Activated T-cell treated with anti-CD3 and anti-CD28 coated beads, Interleukin-2, amount 50 U/mL, for 1 hour (primary cell): ENCODE measurements at places on chromosomes 1 and 21.

DNA sequence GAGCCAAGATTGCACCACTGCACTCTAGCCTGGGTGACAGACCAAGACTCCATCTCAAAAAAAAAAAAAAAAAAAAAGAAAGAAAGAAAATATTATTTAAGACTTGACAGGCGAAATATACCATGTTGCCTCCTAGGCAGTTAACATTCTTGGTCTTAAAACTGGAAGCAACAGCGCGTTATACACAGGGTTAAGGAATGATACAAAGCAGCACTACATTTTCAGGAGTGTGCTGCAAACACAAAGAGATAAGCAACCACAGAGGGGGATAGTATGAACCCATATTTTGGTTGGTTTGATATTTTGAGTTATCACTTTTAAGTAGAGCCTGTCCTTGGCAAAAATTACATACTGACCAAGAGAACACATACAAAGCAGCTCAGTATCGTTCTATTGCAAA is 25.1 kb downstream of the USP24 start:
- no peak for DNase-seq

GRCh38 chr1:64811131-64811530 is 66.3 kb downstream of the RAVER2 start:
- DNase-seq: no peak

DNA sequence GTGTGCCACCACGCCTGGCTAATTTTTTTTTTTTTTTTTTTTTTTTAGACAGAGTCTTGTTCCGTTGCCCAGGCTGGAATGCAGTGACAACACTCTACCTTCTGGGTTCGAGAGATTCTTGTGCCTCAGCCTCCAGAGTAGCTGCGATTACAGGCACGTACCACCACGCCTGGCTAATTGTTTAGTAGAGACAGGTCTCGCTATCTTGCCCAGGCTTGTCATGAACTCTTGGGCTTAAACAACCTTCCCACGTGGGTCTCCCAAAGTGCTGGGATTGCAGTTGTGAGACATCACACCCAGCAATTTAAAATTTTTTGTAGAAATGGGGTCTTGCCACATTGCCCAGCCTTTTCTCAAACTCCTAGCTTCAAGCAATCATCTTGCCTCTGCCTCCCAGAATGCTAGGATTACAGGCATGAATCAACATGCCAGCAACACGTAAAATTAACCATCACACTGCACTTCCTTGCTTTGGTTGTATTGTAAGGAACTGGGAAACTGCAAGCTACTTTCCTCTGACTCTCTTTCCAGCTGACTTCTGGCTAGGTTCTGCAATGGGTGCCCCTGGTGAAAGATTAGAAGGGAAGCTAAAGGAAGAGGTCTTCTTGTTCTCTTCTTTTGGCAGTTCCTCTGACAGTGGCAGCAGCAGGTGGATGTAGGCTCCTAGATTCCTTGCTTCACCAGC is 13.9 kb upstream of the IL6R start:
- DNase-seq: no peak

- no peak for DNase-seq
Observed at GRCh38 chr1:233598891-233599541, 14.9 kb upstream of the KCNK1 start.

GRCh38 chr1:232386721-232387510 is 243.0 kb downstream of the SIPA1L2 start:
- DNase-seq: no peak

- no peak for DNase-seq
Observed at GRCh38 chr1:68201546-68202238, 30.6 kb downstream of the WLS start.

GRCh38 chr1:27153549-27153886 is 1.4 kb downstream of the SLC9A1 start:
- no peak for DNase-seq

DNA sequence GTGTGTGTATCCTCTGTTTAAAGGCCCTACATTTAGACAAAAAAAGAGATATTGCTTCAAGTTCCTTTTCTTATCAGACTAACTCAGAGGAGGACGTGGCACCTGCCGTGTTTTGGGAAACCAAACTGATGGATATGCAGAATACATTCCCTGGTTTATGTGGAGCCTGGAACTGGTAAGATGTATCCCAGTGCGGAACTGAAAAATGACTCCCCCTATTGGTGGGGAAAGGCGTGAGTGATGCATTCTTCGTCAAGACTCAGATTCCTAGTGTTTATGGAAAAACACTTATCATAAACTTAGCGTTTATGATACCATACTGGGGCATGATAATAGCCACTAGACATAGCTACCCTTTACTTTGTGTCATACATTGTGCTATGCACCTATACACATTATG is 154.2 kb downstream of the ZNF326 start:
- DNase-seq: no peak

DNA sequence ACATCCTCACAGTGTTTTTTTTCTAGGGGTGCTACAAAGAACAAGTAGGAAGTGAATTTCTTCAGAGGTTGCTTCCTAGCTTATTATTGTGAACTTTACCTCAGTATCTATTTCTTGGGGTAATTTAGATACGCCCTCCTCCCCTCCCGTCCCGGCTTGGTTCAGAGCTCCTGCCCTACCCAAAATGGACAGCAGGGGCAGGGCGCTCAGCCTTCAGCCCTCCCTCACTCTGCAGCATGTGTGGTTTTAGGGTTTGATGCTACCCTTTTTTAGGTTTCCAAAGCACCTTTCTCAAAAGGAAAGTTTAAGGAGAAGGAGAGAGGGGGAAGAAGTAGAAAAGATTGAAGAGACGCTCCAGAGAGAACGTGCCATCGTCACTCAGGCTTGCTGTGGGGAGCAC is 16.9 kb upstream of the POGK start:
- DNase-seq: no peak

- DNase-seq: no peak
Observed at GRCh38 chr1:98402860-98403259, 258.7 kb upstream of the SNX7 start.

DNA sequence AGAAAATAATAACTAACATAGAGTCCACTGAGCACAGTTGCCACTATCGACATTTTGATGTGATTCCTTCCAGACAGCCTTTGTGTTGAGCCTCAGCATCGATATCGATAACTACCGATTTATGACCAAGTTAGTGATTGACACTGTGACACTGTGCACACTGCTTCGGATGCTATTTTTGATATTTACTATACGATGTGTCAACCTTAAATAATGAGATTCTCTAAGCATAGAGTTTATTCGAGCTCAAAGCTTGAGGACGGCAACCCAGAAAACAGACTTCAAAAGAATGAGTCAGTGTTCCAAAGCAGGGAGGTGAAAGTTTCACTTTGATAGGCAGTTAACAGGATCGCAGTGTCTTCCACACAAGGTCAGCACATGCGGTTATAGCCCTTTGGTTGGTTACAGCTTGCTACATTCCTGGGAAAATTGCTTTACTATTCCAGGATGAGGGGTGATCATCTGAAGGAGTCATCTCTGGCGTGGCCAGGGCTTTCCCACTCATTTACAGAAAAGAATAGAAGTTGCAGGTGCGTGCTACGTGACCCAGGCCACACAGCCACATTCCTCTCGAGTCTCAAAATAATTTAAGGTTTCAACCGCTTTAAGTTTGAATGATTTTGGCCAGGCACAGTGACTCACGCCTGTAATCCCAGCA is 53.6 kb upstream of the EFHD2 start:
- DNase-seq: no peak

DNA sequence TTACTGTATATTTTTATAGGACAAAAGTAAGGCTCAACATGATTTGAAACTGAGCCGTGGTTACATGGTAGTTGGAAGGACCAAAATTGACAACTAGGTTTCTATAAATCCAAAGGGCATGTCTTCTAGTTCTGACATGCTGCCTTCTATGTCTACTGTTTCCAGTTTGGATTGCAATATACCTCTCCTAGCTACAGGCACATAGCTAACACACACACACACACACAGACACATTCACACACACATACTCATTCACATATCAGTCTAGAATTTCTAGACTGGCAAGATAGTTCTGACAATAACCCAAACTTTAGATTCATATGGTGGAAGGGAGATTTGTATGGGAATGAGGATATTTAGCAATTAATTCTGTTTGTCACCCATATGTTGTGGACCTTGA is 544.8 kb upstream of the CAMK1G start:
- no peak for DNase-seq
